ENCODE measurements at places on chromosomes 12 and 14.

DNA sequence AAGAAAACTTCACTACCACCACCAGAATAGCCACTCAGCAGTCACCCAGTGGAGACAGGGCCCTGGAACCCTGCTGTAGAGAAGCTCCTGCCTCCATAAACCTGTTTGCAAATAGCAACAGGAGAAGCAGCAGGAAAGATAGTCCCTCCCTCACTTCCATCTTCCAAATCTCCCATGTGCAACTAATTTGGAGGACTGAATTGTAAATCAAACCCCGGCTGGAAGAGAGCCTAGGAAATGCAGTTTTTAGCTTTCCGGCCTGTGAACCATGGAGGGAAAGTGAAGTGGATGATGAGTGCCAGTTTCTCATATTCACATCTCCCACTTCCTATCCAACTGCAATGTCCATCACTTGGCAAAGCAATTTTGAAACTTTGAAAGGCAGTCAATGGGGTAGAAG lies 167.2 kb upstream of the FRMD6 start:
- peak; percentile 79 for DNase-seq

DNA sequence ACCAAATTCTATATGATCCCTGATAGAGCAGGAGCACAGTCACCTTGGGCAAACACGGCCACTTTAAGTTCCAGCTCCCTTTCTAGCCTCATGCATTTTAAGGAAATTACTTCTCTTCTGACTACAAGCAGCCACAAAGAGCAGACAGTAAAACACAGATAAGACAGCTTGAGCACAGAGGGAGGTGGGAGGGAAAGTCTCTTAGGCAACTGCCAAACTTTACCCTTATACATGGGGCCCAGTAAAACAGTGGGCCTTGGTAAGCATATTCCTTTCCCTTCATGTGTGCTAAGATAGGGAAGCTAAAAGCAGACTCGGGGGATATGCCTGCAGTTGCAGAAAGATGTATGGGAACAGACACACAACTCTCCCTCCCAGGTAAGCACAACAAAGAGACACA lies 235.9 kb downstream of the CPNE8 start:
- DNase-seq = no peak

DNA sequence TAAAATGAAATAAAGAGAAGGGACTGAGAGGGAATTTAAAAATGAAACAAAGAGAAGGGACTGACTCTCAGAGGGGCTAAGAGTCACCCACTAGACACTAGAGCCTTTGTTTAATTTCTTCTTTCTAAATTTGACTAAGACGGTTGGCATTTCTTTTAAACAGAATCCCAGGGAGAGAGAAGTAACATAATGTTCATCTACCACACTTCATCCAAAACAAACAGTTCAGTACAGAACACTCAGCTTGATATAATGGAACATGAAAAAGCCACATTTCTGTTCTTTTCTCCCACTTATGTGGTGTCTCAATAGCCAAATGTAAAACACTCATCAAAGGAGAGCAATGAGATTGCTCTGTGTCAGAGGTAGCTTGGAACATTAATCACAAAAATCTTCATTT lies 10.1 kb upstream of the NT5DC3 start:
- DNase-seq = no peak

GRCh38 chr14:75614179-75614578 lies 35.8 kb downstream of the FLVCR2 start:
- no peak for DNase-seq

DNA sequence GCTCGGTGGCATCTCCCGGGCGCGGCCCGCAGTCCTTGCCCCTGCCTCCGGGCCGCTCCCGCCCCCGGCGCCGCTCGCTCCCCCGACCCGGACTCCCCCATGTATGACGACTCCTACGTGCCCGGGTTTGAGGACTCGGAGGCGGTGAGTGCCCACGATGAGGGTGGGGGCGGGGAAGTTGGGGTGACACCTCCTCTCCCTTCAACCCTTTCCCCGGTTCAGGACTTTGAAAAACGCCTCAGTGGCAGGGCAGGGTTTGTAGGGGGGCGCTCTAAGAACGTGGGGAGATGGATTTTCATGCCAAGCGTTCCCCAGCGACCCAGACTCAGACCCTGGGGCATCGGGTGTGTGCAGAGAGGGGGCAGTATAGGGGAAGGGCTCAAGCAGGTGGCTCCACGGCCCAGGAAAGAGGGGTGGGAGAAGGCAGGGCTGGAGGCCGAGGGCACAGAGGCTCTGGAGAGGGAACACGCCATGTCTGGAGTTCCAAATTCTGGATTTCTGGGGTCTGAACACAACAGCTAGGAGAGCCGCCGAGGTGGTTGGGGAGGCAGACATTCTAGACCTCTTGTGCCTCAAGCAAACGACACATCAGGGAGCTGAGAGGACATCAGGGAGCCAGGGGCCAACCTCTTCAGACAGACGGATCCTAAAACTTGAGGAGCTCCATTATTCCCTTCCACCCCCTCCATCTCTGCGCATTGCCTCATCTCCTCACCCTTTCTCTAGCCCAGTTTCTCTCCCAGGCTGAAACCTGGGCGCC lies 715 bp downstream of the CACNB3 start:
- no peak for DNase-seq

GRCh38 chr12:34602213-34602940 lies 580.1 kb downstream of the ALG10 start:
- no peak for DNase-seq

DNA sequence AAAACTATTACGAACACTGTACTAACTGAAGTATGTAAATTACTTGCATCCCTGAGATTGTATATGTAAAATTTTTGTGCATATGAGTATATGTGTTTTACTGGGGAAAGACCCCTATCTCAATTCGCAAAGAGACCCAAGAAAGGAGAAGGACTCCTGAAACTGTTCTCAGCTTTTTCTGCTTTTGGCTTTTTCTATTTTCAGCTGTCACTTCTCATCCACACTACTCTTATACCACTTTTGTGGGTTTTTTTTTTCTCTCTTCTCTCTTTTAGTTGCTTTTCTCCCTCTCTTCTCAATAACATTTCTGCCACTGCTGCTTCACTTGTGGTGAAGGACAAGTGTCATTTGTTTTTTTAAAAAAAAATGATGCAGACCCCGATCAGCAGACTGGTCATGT lies 39.8 kb downstream of the NIN start:
- no peak for DNase-seq

DNA sequence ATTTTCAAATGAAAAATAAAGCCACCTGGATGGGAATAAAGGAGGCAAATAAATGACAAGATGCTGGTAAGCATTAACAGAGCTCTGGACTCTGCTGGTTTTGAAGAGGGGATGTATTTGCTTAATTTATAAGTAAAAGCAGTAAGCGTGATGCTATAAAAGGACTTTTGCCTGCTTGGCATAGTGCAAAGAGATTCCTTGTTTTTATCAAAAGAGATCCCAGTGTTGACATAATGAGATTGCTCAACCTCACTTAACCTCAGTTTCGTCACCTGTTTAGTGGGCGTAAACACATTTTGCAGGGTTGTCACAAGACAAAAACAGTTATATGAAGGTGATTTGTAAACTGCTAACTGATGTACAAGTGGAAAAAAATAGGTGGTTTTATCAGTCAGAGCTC lies 13.8 kb downstream of the ASCL1 start:
- DNase-seq = no peak

DNA sequence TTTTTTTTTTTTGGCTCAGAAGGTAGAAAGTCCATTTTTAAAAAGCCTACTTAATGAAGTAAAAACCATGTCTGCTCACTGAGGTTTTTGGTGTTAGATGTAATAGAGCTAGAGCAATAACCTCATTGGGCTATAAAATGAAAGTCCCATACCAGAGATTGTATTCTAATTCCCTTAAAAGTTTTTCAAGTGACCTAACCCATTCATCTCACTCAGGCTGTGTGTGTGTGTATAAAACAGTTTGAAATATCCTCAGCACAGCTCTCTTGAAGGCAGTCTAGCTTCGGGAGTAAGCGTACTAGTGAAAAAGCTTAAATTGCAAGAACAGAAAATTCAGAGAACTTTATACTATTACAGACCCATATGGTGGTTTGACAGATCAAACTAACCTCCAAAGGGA lies 313.8 kb downstream of the CEP128 start:
- peak; percentile 44 for DNase-seq
